Fibroblast of skin of right biceps (primary cell): ENCODE measurements at places on chromosomes 2 and 18.

- peak; percentile 11 for DNase-seq
Measured at GRCh38 chr2:68936889-68937288, 15.8 kb downstream of the GKN2 start.

DNA sequence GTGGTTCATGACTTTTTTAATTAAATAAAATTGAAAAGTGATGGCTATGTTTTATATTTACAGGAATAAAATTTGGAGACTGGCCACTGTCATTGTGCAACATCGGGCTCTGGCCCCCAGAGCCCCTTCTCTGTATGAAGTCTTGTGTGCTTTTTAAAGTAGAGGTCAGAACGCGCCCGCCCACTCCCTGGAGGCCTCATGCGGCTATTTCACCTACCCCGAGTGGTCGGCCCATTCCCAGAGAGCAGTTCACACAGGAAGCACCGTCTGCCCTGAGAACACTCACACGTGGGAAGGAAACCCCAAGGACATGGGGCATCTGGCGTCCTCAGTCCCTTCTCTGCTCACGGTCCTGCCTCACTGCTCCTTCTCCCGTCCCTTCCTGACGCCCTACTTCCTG, 296.9 kb upstream of the SALL3 start:
- DNase-seq: no peak

- no peak for DNase-seq
Measured at GRCh38 chr2:233168919-233169318, 82.6 kb upstream of the ATG16L1 start.

GRCh38 chr2:147045113-147045512, 799.7 kb upstream of the ACVR2A start:
- peak; percentile 33 for DNase-seq

- DNase-seq: peak; percentile 21
Measured at GRCh38 chr2:231222318-231223000, 24.0 kb downstream of the ARMC9 start.

DNA sequence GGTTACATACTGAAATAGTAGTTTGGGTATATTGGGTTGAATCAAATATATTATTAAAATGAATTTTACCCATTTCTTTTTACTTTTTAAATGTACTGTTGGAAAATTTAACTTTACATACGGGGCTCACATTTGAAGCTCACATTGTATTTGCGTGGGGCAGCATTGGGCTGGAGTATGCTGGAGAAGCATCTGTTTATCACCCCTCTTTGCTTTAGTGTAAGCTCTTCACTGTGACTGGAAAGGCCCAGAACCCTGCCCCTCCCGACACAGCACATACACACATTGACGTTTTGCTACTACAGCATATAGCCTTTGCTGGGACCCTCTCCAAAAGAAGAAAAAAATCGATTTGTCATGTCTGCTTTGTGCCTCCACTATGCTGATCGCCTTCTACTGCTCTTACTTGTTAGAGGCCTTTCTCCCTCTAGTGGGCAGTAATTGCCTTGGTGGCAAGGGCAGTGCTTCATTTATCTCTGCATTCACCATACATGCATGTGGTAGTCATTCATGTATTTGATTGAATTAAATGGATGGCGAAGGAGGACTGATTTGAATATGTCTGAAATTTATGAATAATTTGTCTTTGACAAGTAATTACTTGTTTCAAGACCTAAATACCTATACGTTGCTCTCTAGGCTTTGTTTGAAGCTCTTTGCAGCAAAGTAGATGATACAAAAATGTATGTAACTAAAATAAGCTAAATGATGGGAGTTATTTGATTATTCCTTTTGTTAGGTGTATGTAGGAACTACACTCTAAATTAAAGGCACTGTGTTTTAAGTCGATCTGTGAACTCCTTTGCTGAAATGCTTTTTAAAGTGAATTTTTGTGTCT, 37.4 kb downstream of the VAPA start:
- peak; percentile 65 for DNase-seq

DNA sequence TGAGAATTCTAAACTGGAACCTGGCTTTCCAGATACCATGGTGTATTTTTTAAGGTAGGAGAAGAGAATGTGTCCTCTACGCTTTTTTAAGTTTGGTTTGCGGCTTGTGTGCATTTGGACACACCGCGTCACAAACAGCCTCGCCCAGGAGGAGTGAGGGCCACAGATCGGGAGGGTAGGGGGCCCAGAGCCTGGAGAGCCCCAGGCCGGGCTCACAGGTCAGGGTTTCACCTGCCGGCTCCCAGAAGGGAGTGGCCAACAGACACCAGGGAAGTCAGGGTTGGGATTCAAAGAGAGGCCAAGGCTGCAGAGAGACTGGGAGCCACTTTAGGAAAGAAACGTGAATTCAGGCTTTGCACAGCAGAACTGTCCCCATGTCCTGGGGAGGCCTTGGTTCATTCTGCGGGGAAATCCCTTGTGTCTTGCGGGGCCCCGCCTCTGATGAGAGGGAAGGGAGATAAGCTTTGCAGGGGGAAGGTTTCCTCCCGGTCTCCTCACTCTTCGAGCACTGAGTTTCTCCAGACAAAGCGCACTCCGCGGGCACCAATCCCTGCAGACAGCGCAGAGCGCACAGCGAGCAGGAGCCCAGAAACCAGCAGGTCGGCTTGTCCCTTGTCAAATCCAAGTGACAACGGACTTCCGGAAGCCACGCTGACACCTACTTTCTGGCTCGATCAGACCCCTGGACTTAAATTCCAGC, 2.0 kb upstream of the TUBB6 start:
- DNase-seq: no peak

DNA sequence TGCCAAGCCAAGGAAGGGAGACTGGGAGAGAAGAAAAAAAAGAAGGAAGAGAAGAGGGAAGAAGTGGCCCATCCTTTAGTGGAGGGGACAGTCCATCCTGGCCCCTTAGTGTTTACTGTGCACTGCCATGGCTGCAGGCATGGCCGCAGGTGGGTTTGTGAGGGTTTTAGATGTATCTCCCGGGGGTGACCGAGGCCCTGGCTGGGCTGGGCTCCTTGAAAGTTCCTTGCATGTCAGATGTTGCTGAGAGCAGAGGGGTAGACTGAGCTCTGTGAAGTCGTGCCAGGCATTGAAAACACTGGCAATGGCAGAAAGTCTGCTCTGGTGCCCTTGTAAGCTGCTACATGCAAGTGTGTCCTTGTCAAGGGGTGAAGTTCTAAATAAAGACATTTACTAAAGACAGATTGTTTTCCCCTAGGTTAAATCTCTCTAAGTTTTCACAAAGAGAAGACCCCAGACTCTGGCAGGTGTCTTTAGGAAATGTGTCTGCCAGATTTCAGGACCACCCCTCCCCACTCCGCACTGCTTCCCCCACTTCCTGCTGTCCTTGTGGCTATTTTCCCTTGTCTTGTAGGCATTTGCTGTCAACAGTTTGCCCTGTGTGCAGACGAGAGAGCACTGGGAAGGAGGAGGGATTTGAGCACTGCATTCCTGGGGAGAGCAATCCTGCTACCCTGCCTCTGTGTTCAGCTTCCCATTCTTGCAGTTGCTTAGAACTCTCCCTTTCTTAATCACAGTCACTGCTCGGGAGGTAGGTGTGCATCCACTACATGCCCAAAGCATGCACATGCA, 68.4 kb downstream of the ACOXL start:
- no peak for DNase-seq

DNA sequence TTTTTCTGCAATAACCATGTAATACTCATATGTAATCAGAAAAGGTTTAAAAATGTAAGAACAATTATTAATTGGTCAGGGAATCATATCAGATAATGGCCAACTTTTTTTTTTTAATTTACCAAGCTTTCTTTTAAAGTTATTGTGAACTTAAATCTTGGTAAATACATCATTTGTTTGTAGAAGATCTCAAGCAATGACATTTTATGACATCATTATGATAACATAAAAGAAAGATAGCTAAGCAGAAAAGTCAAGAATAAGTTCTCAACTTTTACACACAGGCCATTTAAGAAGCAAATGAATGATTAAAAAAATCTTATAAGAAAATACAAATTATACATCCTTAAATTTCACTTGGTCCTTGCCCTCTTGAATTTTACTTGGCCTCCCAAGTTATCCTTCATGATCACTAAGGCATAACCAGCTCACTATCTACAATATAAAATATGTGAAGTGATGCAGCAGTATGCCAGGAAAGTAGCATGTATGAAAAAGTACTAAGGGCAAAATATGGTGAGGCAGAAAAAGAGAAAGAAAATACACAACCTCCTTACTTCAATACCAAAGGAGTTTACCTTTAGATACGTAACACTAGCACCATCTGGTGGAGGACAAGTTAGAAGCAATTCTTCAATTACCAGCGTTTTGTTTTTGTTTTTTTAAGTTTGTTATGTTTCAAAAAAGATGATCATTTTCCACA, 116.6 kb downstream of the SRBD1 start:
- peak; percentile 56 for DNase-seq

DNA sequence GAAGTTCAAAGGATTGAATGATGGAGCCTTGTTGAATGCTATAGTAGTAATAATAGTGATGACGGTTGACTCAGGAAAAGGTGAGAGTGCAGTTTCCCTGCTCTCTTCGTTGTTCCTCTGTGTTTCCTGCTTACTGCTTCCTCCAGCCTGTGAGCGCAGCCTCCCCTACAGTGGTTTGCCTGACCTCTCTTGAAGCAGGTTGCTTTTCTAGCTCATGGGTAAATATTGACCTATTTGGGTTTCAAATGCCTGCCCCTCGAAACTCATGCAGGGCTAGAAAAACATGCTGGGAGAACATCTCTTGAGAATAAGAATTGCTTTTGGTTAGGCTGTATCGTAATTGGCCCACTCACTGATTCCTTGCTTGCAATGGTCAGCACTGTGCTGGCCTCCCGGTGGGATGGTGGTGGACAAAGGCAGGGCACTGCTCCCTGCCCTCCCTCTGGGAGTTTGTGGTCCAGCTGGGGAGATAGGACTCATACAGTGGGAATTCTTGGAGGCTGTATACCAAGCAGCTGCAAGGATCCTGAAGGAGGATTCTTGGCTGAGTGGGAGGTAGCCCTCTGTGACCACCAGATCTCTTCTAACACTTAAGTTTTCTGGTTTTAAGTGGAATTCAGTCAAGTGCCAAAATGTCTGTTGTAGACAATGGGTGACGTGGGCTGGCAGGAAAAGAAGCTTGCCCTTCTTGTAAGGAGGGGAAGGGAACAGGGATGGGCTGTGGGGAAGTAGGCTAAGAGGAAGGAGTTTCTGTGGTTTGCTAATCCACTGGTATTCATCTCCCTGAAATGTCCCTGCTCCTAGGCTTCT, 5.4 kb upstream of the RNF181 start:
- DNase-seq: peak; percentile 84

- peak; percentile 41 for DNase-seq
Measured at GRCh38 chr18:36942264-36942663, 113.3 kb downstream of the KIAA1328 start.

- no peak for DNase-seq
Measured at GRCh38 chr2:215753808-215754207, 259.5 kb downstream of the MREG start.

GRCh38 chr2:220006152-220006621, 378.8 kb downstream of the SLC4A3 start:
- peak; percentile 82 for DNase-seq

- no peak for DNase-seq
Measured at GRCh38 chr2:102359527-102359926, 3.9 kb downstream of the IL18R1 start.

DNA sequence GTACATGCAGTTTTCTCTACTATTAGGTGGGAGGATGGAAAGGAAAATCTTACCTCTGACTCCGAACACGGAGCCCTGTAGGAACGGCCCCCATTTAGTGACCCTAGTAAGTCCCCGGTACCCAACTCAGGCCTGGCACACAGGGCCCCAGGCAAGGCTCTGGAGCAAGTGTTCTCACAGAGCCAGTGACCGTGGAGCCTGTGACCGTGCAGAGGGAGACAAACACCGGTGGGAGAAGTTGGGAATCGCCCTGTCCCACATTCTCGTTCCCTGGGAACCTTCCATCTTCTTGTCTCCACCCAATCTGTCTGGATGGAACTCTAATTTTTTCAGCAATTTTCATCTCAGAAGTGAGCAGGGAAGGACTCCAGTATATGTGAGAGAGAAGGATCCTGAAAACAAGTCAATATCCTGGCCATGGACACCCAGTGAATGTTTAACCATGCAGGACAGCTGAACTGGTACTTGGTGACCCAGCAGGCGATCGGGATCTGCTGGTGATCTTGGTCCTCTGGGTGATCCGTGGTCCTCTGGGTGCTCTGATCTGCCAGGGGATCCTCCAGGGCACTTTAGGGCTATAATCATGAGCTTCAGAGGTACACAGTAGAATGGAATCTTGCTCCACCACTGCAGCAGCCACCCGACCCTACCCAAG, 348.6 kb upstream of the ID2 start:
- no peak for DNase-seq

DNA sequence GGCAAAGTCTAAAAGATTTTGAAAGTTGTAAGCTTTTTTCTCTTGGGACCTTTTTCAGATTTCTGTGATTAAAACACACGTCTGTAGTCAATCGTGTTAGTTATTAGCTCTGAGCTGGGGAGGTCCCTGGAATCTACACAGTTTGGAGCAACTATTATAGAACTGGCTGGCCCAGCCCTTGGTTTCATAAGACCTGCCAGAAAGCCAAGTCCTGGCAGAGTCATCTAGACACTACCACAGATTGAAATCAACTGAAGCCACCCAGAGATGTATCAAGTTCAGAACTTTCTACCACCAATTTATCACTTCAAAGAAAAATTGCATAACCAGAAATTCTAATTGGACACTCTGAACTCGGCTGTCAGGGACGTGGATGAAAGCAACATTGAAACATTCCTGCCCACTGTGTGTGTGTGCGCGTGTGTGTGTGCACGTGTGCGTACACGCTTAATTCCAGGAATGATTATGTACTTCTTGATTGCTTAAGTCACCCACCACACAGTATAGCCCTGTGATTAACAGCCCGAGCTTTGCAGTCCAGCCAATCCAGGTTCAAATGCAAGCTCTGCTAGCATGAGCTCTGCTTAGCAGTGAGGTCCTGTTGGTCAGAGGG, 126.3 kb downstream of the TPGS2 start:
- DNase-seq: peak; percentile 28

- DNase-seq: peak; percentile 7
Measured at GRCh38 chr18:2459886-2460285, 111.4 kb downstream of the METTL4 start.

DNA sequence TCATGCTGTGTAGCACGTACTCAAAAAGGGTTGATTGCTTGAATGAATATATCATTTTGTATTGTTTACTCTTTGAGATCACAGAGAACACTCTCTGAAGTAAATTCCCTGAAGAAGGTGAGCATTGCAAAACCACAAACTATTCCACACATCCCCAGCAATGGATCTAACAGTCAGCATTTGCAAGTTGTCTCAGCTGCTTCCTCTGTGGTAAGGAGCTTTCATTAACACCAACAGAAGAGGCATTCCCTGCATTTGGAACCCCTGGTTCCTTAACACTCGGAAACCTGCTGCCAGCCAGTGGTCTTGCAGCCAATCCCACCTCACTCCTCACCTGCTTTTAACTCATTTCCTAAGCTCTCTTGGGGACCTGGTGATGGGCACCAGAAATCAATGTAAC, 108.4 kb downstream of the IRS1 start:
- no peak for DNase-seq
